ENCODE measurements at places on chromosomes 2 and 18. TPM values are rescaled to one million over a fixed set of nuclear protein-coding genes. Genes with fewer than 3 reads are reported as not detected.

DNA sequence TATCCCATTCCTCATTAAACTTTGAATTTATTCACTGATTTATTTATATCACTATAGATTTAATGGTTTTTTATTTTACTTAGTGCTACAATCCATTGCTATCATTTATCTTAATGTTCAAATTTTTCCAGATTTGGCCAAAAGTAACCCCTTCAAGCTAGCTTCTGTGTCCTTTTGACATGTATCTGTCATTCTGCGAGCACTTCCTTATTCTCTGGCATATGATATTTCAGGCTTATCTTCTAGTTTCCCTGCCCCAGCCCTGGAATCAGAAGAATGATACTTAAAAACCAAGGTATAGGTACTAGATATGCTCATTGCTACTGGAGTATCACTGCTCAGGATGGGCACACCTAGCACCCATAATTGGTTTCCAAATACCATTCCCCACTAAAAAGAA, 28.5 kb downstream of the SRBD1 start:
- DNase-seq, result no peak
- peaks cover 9% of the 10 kb centered on the region for H3K4me1 ChIP-seq
- no peak overlapping the region for H3K27ac ChIP-seq
- H3K4me3 ChIP-seq, result no peak overlapping the region
- peaks cover 8% of the 10 kb centered on the region for H3K36me3 ChIP-seq
- H3K27me3 ChIP-seq, result no peaks in the 10 kb centered on the region

GRCh38 chr18:63255435-63255834, 64.1 kb downstream of the BCL2 start:
- H3K4me3 ChIP-seq, result no peak overlapping the region
- no peak overlapping the region for H3K27ac ChIP-seq
- DNase-seq, result no peak
- H3K27me3 ChIP-seq, result no peaks in the 10 kb centered on the region
- H3K36me3 ChIP-seq, result no peaks in the 10 kb centered on the region

- no peak overlapping the region for H3K4me3 ChIP-seq
- peaks cover 50% of the 10 kb centered on the region for H3K4me1 ChIP-seq
- H3K27ac ChIP-seq, result peak overlapping the region; percentile 72
- H3K27me3 ChIP-seq, result no peaks in the 10 kb centered on the region
- DNase-seq, result no peak
Measured at GRCh38 chr2:215441560-215442400, 5.9 kb upstream of the FN1 start.

- H3K4me3 ChIP-seq, result no peak overlapping the region
- H3K27ac ChIP-seq, result no peak overlapping the region
- H3K27me3 ChIP-seq, result peaks cover 6% of the 10 kb centered on the region
Measured at GRCh38 chr2:98926601-98927000, 9.4 kb downstream of the CRACDL start.

DNA sequence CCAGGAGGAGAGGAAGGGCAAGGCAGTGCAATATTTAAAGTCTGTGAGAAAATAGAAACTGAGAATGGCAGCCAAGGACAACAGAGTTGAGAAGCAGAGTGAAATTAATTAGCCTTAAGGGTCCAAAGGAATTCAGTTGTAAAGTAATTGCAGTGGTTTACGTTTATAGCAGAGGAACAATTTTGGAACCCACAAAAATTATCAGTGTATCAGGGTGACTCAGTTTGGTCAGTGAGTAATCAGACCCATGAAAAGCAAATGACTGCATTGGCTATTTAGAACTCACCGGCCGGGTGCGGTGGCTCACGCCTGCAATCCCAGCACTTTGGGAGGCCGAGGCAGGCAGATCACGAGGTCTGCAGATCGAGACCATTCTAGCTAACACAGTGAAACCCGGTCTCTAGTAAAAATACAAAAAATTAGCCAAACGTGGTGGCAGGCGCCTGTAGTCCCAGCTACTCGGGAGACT, 245.8 kb upstream of the SLC39A10 start:
- peaks cover 6% of the 10 kb centered on the region for H3K27me3 ChIP-seq
- H3K4me3 ChIP-seq, result no peak overlapping the region
- H3K36me3 ChIP-seq, result no peaks in the 10 kb centered on the region
- no peak for DNase-seq
- peaks cover 2% of the 10 kb centered on the region for H3K4me1 ChIP-seq
- no peak overlapping the region for H3K27ac ChIP-seq

The SCYGR1 gene
- not detected for total RNA-seq

The CRYGC gene
- total RNA-seq, result not detected
